ENCODE measurements at places on chromosomes 6 and 20. TPM values are rescaled to one million over a fixed set of nuclear protein-coding genes. Genes with fewer than 3 reads are reported as not detected.

GRCh38 chr6:27862396-27863066 is 49.7 kb downstream of the OR2B2 start:
- DNase-seq = no peak

- peak; percentile 78 for DNase-seq
Observed at GRCh38 chr6:106360410-106360988, at the start of gene CRYBG1. CRYBG1 (plus strand) TSS chr6:106360717; CDS start chr6:106360909, 192 bp downstream.

GRCh38 chr20:58907320-58908137 is 55.0 kb downstream of the GNAS start:
- peak; percentile 30 for DNase-seq

- DNase-seq = no peak
Observed at GRCh38 chr20:37961066-37961465, 58.1 kb downstream of the VSTM2L start.

DNA sequence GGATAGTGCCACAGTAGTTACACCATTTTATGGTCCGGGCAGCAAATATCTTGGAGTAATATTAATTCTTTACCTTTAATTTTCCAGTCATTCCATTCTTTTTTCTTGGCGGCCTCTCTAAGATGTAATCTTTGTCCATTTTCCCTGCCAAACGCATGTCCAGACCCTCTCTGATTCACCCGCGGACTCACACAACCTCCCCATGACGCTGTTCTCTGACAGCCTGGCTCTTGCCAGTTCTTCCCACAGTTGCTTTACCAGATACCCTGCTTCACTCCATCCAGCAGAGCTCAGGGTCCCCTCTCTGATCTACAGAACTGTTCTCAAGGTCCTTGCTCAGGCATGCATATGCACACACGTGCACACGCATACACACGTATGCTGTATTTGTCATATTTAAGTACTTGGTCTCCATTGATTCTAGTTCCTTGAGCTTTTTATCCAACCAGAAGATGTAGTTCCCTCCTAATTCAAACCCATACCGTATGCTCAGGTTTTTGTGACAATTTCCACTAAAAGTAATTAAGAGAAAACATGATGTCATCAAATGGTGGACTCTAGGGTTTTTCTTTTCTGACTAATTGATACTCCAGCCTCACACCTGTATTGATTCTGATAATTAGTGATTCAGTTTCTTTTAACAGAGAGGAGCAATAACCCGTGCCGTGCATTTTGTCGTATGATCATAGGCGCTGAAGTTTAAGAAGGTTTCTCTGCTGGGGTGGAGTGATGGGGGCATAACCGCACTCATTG is 10.0 kb downstream of the BPHL start:
- no peak for DNase-seq

- no peak for DNase-seq
Observed at GRCh38 chr6:13272131-13273046, 55.9 kb downstream of the TBC1D7 start.

- DNase-seq = no peak
Observed at GRCh38 chr6:113805811-113806495, 51.2 kb upstream of the MARCKS start.

Gene CDH22
- total RNA-seq = 7.9 TPM
